ENCODE measurements at places on chromosomes 4 and X.

- no peak for DNase-seq
These were observed 160.5 kb upstream of the AGTR2 start for GRCh38 chrX:116009861-116010710.

- DNase-seq = no peak
These were observed 500 bp downstream of the CDX4 start for GRCh38 chrX:73447311-73447794.

DNA sequence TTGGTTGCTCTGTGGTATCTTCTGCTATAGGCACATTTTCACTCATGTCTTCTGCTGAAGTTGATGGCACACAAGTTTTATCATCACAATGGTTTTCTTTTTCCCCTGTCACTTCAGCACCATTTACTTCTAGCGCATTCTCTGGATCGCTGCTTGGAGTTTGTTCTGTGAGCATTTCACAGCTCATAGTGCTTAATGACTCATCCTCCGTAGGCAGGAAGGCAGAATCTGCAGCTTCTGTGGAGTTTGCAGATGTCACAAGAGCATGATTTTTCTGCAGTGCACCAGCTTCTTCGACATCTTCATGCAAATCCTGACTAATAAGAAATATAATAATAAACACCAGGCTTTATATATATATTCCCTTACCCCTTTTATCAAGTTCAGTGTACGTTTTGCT, 83.6 kb downstream of the CHM start:
- DNase-seq = no peak

GRCh38 chr4:54898056-54898562, 227.3 kb downstream of the KDR start:
- DNase-seq = no peak

DNA sequence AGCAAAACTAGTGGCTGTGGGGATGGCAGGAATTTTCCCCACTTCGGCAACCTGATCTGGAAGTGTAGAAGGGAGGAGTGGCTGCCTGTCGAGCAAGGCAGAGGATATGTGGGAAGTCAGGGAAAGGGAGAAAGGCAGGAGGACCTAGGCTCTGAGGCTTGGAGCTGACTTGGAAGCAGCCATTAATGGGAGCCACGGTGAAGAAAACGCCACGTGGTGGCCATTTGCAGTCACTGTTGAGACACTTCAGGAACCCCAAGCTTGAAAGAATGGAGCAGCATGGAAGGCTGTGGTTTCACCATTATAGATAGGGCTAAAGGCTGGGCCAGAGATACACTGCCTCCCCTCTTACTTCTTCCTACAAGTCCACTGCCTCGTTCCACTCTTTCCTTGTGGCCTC, 41.8 kb upstream of the MAML3 start:
- DNase-seq = no peak

DNA sequence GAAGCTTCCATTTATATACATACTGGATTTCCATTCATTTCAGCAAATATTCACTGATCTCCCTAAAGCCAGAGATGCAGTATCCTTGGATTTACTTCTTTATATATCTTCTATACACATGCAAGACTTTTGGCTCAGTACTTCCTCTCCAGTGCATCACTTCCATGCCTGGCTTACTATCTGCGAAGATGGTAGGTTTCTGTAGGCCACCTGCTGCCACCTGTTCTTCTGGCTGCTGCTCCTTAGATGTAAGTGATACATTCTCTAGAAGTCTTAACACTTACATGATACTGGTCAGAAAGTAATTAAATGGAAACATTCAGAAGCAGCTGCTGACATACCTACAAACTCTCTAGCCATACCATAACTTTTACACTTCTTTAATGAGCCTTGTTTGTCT, 48.9 kb downstream of the TBC1D9 start:
- DNase-seq = no peak

Measured in NCI-H1092 (cell line).